ENCODE measurements at places on chromosomes 11 and 22.

DNA sequence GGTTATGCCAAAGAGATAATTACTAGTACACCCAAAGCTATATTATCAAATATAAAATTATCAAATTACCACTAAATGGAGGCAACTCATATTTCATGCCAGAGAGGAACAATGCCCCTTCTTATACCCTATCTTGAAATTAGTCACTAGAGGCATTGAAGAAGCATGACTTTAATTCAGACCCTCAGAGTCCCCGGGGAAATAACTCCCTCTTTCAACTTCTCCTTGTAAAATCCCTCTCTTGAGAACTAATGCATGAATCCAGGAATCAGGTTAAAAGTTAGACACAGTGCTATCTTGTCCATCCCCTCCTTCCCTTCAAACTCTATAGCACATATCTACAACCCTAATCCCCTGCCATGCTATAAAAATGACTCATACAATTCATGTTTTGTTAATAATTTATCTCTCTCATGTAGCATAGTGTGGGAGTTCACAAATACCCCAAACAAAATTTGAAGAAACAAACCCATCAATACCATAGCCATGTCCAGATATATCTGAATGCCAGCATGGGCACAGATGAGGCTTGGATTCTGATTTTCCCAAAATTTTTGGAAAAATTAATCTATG is 665.4 kb downstream of the KCNA4 start:
- DNase-seq, result no peak

GRCh38 chr11:34671946-34672345 is 51.1 kb downstream of the EHF start:
- no peak for DNase-seq

- no peak for DNase-seq
Measured at GRCh38 chr11:88544656-88545280, 207.2 kb upstream of the CTSC start.

- DNase-seq, result no peak
Measured at GRCh38 chr11:73325036-73325981, 17.2 kb downstream of the ARHGEF17 start.

DNA sequence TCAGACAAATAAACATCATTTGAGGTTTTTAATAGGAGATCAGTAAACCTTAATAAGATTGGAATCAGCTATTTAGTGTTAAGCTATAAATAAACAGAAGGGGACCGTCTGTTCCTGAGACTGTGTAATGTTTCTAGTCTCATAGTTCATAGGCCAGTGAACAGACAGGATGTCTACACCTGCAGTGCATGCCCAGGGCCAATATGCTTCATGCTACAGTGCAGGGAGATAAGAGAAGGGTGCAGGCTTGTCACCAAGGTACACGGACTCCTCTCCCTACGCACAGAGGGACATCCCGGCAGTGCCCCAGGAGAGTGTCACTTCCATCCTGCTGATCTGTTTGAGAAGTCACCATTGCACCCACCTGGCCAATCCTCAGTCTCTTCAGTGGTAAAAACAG is 148.6 kb downstream of the OPCML start:
- DNase-seq, result no peak

GRCh38 chr11:120522021-120522420 is 10.5 kb downstream of the GRIK4 start:
- DNase-seq, result no peak

- no peak for DNase-seq
Measured at GRCh38 chr11:12066799-12067508, 43.4 kb upstream of the MICAL2 start.

DNA sequence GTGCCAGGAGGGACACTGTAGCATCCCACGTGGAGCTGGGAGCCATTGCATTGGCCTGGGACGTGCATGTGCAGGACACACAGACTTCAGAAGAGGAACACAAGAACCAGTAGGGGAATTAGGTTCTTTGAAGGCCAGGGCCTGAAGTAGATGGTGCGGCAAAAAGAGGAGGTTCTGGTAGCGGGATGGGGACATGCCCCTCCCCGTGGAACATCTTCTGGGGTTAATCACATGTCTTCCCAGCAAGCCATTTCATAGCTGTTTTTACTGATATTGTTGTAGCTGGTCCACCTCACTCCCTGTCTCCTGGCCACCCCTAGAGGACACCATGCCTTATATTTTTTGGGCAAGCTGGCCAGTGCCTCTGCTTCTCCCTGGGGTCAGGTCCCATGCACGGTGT is 74.3 kb downstream of the SCN3B start:
- DNase-seq, result no peak

GRCh38 chr11:116255321-116255953 is 517.4 kb downstream of the BUD13 start:
- no peak for DNase-seq

DNA sequence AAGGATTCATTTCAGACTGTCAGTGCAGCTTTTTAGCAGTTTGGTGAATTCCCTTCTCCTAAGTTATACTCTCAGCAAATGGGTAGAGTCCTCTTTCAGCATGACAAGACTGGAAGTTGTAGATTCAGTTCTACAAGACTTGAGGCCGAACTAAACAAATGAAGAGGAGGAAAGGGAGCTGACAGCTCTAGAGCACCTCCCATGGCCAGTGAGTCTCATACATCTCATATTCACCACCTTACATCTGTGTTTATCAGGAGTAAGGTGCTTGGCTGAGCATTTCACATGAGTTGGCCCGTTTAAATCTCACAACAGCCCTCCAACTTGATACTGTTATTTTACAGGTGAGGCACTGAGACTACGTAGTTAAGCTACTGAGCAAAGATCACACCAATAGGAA is 30.4 kb downstream of the SEZ6L start:
- no peak for DNase-seq

DNA sequence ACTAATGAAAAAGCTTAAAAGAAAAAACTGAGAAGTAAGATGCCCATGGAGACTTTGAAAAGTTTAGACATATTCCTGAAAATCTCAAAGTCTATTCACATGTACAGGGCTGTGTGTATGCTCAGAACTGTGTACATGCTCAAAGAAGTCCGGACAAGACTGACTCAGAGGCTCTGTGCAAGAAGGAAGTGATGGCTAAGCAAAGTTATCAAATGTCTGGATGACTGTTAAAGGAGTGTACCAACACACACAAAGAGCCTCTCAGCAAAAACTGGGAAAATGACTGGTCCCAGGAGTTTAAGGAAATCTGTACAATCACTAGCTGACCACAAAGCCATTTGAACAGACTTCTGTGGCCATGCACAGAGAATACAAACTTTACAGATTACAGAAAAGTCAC is 33.1 kb upstream of the ARHGAP32 start:
- no peak for DNase-seq

DNA sequence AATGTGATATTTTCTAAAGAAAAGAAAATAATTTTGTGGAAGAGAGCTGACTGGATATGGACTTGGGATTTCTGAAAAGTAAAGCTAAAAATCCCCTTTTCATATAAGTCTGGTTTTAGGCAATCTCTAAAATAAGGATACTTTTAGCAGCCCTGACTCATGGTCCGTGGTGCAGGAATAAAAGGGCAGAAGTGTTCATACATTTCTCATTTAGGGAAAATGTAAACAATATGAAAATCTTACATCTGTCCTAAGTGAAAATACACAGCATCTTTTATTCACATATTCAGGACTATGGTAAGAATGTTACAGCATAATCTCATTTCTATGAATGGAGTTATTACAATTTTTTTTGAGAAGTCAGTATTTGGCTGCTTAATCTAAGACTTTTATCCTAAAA is 735 bp upstream of the ETS1 start:
- DNase-seq, result no peak

GRCh38 chr22:27405672-27406388 is 395.7 kb downstream of the MN1 start:
- DNase-seq, result no peak

GRCh38 chr11:9797300-9797699 is 133.4 kb downstream of the SWAP70 start:
- no peak for DNase-seq

GRCh38 chr11:57336111-57336666 is 497 bp upstream of the SSRP1 start:
- DNase-seq, result peak; percentile 20

DNA sequence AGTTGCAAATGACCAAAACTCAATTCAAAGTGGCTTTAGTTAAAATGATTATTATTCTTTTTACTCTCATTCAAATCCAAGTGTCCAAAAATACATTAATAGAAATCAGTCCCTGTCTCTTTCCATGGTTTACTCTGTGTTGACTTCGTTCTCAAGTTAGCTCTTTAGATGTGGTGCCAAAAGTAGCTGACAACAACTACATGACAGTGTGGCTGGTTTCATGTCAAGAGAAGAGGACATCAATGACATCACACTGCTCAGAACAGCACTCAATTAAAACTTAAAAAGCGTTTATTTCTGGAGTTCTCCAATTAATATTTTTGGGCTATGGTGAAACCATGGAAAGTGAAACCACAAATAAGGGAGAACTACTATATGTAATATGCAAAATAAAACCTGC is 1746.9 kb downstream of the LRRC4C start:
- DNase-seq, result no peak

DNA sequence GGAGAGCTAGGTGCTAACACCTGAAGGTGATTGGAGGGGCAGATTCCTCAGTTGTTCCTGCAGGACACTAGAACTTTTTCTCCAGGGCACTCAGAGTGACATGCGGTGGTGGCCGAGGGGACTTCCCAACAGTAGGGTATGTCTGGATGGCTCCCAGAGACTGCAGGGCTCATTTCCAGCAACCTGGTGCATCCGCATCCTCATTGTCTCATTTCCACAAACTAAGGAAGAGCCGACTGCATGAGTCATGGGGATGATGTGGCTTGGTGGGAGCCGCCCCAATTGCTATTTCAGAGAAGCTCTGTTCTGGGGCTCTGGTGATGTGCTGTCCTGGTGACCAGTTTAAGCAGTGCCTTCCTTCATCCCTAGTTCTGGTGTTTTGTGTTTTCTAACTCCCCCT is 2.8 kb upstream of the ROBO4 start:
- DNase-seq, result no peak

DNA sequence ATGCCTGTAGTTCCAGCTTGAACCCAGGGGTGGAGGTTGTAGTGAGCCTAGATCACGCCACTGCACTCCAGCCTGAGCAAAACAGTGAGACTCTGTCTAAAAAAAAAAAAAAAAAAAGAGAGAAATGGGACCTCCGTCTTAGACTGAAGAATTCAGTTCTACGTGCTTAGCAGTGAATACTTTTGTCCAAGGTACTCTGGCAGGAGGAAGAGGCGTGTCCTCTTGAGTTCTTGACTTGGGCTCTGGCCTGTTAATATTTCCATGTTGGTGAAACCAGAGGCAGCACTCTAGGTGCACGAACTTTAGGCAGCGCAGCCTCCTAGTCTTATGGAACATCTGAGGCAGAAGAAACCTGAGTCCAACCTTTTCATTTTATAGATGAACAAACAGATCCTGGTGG is 2.4 kb downstream of the HMBS start:
- DNase-seq, result no peak

DNA sequence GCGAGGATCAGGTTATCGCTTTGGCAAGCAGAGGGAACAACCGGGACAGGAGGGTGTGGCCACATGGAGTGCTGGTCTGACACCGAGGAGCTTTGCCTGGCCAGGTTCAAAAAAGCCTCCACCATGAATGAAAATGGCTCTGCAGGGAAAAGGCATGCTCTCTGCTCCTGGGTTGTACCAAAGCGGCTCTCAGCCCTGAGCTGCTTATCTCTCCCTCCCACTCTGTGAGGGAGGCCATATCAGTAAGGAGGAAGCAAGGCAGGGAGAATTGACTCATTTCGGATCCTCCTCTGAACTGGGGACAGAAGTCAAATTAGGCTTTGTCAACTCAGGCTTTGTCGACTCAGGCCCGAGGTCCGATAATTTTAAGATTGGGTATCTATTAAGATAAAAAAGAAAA is 82.9 kb upstream of the CRTAM start:
- DNase-seq, result no peak

Data from stimulated activated CD4-positive, alpha-beta T cell treated with anti-CD3 and anti-CD28 coated beads, Interleukin-4, amount 100 ng/mL, for 4 hours (primary cell).